ENCODE measurements at places on chromosomes 7 and 10.

GRCh38 chr10:100995181-100995580, 4.4 kb upstream of the LZTS2 start:
- no peak for DNase-seq

- DNase-seq: no peak
These were observed 739 bp downstream of the MPP7 start for GRCh38 chr10:28302012-28302637.

GRCh38 chr7:138475377-138475776, 15.3 kb downstream of the TRIM24 start:
- DNase-seq: no peak

GRCh38 chr7:92313055-92313454, 67.3 kb downstream of the ANKIB1 start:
- no peak for DNase-seq

DNA sequence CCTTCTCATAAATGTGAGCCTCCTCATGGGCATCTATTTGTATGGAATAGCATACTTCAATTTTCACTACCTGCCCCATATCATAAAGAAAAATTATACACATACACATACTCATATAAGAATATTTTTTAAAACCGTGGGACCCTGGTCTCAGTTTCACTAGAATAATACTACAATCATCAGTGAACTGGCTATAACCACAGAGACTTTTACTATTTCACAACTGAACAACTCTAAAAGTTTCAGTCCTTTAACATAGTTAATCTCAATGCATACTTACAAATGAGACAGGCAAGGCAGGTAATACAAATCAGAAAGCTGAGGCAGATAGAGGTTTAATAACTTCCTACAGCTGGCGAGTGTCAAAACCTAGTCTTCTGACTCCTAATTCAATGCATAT, 83.1 kb downstream of the LRRN3 start:
- DNase-seq: no peak

GRCh38 chr7:130151591-130152492, 53.4 kb downstream of the TMEM209 start:
- DNase-seq: no peak

DNA sequence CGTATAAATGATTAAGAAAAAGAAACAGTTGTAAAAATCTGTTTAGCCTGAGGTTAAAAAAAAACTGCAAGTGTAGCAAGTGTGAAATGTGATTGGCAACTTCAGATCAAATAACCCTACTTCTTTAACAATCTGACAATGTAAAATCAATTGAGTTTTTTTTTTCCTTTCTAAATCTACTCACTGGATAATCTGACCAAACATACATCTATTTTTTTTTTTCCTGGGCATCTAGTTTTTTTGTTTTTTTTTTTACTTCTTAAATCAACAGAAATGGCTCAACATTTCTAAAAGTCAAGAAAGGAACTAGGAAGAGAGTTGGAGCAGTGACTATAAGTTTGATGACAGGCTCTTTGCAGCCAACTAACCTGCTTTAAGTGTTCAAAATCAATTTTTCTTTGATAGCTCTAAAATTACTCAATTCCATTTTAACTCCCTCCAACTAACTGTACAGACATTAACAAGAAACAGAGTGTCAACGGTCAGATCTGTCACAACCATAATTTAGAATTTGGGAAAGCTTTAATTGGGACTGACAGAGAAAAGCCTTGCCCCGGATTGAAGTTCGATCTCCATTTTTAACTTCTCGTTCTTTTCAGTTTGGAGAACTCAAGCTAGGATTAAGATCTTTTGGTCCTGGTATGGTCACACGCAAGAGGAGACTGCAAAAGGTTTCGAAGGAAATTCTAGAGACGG, 1.2 kb downstream of the ARL3 start:
- no peak for DNase-seq

DNA sequence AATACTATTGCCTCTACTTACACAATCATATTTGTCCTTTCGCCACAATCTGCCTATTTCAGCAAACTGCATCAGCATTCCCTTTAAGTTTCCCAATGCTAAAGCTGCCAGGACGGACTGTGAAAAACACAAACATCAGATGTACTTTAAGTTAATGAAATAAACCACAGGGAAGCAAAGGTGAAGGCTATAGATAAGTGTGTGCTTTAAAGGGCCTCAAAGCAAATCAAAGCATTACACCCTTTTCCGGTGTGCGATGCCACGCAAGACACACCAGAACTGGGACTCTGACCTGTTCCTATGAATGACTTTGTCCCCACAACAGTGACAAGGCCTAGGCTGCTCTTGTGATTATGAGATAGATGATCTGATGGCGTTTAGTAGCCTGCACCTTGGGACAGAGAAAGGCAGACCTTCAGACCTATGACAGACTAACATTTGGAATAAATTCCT, 23.4 kb downstream of the SLC26A3 start:
- no peak for DNase-seq

DNA sequence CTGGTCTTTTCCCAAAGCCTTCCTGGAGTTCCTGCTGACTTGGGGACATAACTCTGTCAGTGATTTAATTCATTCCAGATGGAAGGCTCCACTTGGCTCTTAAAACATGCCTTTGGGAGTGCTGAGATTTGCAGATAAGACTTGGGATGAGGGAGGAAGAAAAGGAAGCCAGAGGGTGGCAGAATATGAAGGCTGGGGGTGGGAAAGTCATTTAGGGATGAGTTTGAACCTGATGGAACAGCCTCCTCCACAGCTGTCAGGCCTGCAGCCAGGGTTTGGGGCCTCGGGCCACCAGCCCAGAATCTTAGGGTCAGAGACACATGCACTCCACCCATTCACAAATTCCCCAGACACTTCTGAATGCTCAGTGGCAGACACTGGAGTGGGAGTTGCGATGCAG, 28.4 kb upstream of the EIF5AL1 start:
- DNase-seq: no peak

DNA sequence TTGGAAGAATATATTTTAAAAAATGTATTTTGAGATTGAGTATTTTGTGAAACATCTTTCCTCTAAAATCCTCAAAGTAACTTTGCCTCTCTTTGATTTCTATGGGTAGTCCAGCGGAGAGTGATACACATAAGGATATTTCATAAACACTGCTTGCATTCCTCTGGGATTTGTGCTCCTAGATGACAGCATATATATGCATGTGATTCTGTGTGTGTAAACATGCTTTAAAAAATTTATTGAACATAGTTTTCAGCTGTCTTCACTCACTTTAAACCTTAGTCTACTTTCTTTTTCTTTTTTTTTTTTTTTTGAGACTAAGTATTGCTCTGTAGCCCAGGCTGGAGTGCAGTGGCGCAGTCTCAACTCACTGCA, 84.6 kb downstream of the KAT6B start:
- no peak for DNase-seq

- DNase-seq: no peak
These were observed 7.8 kb upstream of the BTRC start for GRCh38 chr10:101346177-101346576.

GRCh38 chr7:137731436-137731835, 115.3 kb downstream of the DGKI start:
- DNase-seq: no peak

DNA sequence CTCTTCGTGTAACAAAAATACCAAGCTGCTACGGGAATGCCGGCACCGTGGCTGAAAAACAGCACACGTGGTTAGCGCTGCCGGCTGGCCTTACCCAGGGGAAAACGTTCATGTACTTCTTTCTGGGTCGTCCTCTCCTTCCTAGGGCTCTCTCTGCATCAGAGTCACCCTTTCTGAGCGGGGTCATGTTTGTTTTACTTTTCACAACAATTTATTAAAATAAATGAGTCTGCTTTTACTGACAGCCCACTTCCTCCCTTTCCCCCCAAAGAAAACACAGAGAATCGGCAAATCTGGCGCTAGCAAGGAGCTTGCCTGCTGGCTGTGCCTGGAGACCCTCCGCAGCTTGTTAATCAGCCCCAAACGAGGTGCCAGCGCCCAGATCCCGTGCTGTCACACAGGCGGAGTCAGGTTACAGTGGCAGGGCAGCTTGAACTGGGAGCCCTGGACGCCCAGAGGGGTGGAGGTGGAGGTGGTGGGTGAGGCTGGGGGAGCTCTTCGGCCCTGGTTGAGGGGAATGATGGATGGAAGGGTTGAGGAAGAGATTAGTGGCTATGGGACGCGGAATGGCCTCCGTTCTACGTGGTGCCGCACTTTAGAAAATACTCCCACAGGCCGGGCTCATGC, 162.2 kb upstream of the TNS3 start:
- DNase-seq: no peak

GRCh38 chr10:11887381-11888227, 64.4 kb downstream of the PROSER2 start:
- peak; percentile 28 for DNase-seq

GRCh38 chr7:65722361-65722792, 150.5 kb upstream of the VKORC1L1 start:
- DNase-seq: no peak

- no peak for DNase-seq
These were observed 110.8 kb upstream of the LRGUK start for GRCh38 chr7:134016223-134016941.

DNA sequence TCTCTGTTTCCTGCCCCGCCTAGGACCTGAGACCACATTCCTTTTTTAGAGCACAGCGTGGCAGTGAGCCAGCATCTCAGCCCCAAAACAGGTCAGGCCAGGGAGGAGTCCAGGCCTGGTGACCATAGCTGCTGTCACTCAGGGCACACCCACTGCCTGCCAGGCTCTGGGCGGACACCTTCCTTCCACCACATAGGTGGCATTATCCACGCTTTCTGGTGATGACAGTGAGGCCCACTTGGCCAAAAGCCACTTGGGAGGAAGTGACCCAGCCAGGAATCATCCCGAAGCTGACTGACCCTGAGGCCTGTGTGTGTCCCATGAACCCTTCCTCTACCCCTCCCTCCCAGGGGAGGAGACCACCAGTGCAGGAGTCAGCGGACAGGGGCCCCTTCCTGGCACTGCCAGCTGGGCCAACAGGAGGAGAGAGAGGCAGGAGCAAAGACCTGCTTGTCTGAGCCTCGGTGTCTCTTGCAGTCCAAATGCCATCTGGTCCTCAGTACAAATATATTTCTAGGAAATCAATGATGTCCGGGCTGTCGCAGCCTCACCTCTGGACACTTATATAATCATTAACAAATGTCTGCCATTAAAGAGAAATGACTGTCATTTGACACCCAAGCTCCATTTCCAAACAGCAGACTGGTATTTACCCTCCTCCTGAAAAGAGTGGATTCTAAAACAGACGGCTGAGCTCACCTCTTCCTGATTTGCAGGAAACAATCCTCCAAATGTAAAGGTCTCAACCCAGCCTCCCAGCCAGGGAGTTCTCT, 63.0 kb downstream of the ABRAXAS2 start:
- peak; percentile 72 for DNase-seq

GRCh38 chr7:98334081-98334480, 52.6 kb downstream of the BRI3 start:
- DNase-seq: no peak

DNA sequence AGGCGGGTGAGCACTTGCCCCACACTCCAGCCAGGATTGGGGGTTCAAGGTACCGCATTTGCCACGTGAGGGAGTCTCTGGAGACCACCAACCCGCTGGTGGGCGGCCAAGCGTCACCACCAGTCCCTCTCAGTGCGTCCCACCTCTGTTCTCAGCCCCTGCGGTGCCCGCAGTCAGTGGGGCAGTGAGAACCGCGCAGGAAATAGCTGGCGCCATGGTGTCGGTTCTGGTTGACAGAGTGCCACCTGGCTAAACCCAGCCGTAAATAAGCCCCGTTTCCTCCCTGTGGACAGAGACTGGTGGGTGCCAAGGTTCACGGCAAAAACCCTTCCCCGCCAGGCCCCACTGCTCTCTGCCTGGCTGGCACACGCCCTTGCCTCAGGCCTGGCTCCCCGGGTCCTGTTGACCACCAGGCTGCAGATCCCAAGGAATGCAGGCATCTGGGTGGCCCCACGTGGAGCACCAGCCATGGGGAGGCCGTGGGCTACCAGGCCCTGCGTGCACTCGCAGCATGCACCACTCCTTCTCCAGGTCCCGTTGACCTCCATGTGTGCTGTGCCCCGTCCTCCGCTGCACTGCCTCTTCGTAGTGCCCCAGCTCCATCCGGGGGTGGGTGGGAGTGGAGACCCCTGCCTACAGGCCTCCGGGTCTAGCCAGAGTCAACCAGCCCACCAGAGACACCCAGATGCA, 140.0 kb downstream of the LHPP start:
- DNase-seq: peak; percentile 63

DNA sequence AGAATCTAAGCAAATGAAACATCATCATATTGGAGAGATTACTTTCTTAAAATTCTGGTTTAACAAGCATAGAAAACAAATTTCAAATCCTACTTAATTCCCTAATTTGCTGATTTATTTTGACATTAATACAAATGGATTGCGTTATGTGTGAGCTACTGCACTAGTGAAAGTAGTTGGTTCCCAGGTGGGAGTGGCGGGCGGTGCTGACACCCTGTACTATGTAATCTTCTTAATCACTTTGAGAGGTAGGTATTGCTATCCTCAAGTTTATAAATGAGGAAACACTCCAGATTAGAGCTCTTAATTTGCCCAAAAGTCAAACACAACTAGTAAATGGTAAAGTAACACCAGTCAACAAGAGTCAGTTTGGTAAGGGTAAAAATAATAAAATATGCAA, 131.1 kb downstream of the ELAPOR2 start:
- DNase-seq: no peak

DNA sequence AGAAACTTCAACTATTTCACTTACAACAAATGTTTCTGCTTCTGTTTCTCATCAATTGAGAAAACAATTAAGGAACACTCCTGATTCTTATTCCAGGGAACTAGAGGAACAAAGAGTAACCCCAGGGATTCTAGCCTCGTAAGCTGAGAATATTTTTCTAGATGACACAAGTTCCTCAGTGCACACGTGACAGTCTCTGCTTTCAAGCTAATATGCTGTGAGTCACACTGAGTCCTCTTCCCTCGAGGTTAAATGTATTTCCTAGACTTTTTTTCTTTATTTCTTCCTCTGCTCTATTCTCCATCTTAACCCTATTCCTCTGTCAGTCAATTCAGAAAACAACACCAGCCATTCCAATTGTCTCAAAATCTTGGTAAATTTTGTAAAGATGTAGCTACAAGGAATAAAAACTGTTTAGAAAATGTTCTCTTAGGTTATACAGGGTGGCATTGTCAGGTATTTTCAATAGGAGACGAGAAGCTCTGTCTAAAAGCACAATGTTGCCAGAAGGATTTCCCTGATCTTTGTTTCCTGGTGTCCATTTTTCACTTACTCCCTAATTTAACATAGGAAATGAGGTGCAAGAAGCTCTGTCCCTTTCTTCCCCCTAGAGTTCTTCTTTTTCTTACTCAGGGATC, 5.8 kb upstream of the C1GALT1 start:
- DNase-seq: no peak

DNA sequence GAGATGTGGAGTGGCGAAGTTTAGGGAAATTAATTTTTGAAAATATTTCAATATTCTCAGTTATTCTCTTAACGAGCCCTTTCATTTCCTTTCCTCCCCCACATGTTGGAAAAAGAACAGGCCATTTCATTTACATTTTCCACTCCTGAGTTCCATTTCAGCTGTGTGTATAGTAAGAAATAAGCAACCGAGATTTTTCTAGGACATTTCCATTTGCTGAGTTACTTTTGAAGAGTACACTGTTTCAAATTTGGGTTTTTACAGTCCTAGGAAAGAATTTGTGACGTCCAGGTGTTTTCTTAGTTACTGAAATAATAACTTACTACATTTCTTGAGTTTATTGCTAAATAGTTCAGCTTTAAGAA, 1.2 kb downstream of the SEPTIN7 start:
- no peak for DNase-seq

GRCh38 chr7:80533287-80533686, 21.4 kb upstream of the GNAT3 start:
- no peak for DNase-seq

GRCh38 chr7:105210721-105211205, 178.0 kb downstream of the SRPK2 start:
- peak; percentile 50 for DNase-seq

GRCh38 chr7:74015670-74016069, 12.3 kb upstream of the ELN start:
- DNase-seq: no peak

GRCh38 chr7:38796626-38797501, 112.1 kb downstream of the VPS41 start:
- peak; percentile 50 for DNase-seq
